ENCODE measurements at places on chromosomes 7 and 10.

GRCh38 chr10:117537436-117537903 is 5.1 kb upstream of the EMX2 start:
- no peak for DNase-seq

DNA sequence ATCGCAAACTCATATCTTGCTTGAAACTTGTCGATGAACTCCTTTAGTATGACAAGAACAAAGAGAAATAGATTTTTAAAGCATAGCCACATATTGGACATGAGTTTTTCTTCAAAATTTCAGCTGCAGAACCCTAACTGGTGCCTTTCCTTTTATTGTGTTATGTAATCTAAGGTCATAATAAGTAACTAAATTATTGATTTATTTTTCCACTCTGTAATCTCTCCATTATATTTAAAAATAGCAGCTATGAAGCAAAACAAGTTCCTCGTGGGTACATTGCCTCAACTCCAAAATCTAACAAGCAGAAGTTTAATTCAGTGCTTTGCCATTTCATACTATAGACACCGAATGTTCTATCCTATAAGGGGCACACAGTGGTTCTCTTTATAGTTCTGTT is 159.2 kb upstream of the PRSS1 start:
- no peak for DNase-seq

DNA sequence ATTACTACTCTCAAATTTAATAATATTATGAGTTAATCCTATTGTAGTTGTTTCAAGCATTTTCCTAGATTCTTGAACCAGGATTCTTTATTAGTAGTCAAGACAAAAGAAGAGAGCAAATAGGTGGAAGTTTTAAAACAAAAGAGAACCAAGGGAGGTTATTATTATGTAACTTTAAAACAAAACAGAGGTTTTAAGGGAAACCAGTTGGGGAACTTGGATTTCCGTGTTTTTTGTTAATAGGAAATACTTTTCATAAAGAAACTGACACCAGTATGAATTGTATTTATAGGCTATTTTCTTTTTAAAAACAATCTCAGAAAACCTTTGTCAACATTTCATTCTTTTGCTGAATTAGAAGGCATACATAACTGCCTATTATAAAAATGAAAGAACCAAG is 183.9 kb downstream of the WNT2 start:
- no peak for DNase-seq

GRCh38 chr7:138834583-138834982 is 36.6 kb upstream of the ATP6V0A4 start:
- no peak for DNase-seq

- no peak for DNase-seq
These were observed 35.3 kb downstream of the NUDCD3 start for GRCh38 chr7:44455155-44455554.

GRCh38 chr7:18426564-18427226 is 68.9 kb upstream of the HDAC9 start:
- DNase-seq = no peak

DNA sequence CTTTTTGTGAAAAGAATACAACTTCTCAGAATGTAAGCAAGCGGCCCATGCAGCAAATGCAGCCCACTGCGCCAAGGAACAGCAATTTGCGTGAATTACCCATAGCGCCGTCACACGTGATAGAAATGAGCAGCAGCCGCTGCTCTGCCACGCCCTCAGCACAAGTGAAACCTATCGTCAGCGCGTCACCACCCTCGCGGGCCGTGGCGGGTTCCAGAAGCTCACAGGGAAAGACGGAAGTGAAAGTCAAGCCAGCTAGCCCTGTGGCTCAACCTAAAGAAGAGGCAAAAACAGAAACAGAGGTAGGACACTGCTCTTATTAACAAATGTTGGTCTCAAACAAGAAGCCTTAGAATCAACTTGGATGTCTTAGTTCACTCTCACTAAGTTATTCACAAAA is 70.5 kb downstream of the SHH start:
- DNase-seq = no peak

GRCh38 chr10:21888959-21889358 is 114.6 kb downstream of the DNAJC1 start:
- no peak for DNase-seq

DNA sequence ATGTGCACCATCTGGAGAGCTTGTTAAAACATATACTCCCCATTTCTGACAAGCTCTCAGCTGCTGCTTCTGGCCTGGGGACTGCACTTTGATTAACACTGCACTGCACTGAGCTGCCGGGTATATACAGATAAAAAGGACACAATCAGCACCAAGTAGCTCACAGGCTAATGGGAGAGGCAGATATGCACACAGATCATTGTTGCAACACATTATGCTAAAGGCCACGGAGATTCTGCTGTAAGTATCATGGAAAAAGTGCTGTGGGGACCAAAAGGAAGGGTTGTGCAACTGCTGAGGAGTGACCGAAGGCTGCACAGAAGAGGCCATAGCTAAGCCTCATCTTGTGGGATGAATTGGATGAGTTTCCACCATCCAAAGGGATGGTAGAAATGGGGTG is 455.2 kb downstream of the SORCS3 start:
- no peak for DNase-seq

GRCh38 chr10:14171336-14171735 is 159.4 kb downstream of the FRMD4A start:
- DNase-seq = no peak

GRCh38 chr10:124461642-124462347 is at the start of gene LHPP:
Gene LHPP, plus strand, starts transcription at chr10:124461823. Its CDS starts 40 bp downstream, at chr10:124461863.
- peak; percentile 90 for DNase-seq

DNA sequence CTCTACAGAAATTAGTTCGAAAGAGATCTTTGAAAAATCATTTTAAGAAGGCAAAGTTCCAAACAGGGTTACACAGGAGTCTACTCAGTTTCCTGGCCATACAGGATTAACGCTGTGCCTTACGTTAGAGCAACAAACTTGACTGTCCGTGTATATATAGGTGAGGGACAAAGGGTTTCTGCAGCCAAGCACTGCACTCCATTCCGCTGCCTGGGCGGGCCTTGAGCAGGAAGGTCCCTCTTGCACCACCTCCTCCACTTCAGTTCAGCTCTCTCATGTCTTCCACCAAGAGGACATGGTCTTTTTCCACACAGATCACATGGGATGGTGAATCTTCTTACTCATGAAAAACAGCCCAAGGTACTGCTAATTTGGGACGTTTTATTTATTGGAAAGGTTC is 43.2 kb downstream of the MCMBP start:
- no peak for DNase-seq

- no peak for DNase-seq
These were observed 2.0 kb downstream of the SAMD9 start for GRCh38 chr7:93115796-93116195.

GRCh38 chr10:79383974-79384606 is 36.8 kb downstream of the PPIF start:
- DNase-seq = peak; percentile 18

DNA sequence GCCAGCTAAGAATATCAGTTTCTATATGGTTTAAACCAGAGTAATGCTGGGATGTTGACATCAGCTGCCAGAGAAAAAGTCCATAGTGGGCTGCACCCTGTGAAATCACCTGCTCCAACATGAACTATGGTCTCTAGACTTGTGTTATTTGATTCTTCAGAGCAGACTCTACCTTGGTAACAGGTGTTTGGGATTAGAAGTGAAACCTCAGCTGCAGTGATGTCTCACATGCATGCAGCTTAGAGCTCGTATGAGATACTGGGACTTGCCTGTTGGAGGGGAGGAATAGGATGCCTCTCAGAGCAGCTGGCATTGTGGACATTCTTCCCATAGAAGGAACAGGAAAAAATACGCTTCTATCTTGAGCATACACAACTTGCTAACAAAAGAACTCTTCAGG is 287.1 kb upstream of the CSTF2T start:
- DNase-seq = peak; percentile 51

DNA sequence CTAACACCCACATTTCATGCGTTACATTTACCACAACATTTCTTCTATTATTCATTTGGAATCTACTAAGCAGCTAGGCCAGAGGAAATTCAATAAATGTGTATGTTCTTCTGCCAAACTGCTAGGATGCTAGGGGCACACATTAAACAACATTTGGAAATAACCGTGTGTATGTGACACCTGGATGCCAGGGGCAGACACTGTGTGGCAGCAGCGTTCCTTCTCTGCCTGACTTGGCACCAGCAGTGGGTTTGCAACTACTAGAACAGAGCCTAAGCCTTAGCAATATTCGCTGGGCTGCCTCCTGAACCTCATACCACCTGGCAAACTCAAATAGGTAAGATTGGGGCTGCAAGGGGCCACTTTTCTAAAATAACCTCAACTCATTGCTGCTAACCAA is 182.1 kb downstream of the CHCHD3 start:
- no peak for DNase-seq

GRCh38 chr10:26653004-26653403 is 44.5 kb upstream of the PDSS1 start:
- no peak for DNase-seq

GRCh38 chr7:2864204-2864985 is 20.3 kb upstream of the GNA12 start:
- DNase-seq = no peak

DNA sequence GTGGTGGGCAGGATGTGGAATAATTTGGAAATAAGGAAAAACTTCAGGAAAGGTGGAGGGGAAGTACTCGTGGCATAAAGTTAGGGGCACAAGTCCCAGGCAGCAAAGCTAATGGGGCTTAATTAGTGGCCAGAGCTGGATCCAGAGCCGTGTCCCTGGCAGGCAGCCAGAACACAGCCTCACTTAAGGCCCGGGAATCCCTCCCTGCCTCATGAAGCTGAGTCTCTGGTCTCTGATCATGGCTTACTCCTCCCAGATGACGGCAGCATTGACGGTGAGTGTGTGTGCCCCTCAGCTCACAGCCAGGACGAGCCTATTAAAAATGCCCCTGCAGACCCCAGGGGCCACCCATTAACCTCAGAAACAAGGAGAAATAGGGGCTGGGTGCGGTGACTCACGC is 48.2 kb upstream of the NPTX2 start:
- no peak for DNase-seq

DNA sequence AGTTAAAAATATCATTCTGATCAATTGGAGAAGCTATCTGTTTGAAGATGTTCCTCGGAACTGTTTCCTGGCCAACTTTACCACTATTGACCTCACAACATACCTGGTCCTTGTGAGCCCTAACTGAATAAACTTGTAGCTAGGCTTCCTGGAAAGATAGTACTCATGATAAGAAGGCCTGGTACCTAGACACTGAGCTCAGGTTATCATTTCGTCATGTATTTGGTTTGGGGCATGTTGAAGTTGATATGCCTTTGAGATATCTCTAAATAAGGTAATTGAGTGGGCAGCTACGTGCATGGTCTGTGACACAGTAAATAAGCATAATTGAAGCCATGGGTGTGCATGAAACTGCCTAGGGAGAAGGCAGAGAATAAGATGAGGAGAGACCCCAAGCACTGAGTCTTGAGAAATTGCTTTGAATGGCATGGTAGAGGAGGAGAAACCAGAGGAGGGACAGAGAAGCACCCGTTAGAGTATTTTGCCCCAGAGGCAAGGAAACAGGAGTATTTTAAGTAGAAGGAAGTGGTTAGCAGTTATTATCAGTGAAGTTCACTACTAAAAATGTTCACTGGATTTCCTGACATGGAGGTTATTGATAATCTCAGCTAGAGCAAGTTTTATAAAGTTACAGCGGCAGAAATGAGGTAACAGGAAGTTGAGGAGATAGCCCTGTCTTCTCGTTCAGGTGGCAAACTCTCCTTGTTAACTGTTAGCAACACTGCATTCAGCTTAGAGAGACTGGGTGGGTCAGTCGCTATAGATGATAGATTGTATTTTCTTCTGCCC is 55.6 kb downstream of the CC2D2B start:
- no peak for DNase-seq

- peak; percentile 67 for DNase-seq
These were observed 1.4 kb downstream of the HPSE2 start for GRCh38 chr10:99234041-99234790.

DNA sequence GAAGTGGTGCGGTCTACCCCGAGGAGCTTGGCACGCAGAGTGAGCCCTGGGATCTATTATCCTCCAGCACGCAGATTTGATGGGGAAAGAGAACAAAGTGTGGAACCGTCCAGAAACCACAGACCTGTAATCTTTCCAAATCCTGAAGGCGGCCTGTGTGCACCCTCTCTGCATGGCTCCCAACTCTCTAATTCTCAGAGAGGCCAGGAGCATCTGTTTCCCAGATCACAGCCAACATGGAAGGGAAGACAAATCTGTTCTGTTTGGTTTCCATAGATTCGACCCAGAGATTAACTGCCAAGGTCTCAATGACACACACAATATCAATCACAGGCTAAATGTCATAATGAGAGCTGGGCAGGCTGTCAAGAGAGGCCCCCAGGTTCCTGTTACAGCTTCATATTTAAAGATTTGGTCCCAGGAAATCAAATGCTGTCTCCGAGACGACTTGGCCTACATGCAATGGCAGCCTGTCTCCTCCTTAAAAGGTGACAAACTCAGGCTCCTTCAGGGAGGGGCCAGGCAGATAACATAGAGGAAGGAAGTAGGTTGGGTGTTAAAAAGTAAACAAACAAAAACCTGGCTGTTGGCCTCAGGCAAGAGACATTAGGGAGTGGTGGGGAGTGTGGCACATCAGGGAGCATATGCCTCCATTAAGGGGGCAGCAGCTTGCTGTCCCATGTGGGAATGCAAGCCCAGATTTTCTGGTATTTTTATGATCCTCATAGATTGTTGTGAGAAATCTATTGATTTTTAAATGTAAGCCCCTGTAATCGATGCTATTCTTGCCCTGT is 48.8 kb upstream of the SAMD8 start:
- DNase-seq = peak; percentile 88

DNA sequence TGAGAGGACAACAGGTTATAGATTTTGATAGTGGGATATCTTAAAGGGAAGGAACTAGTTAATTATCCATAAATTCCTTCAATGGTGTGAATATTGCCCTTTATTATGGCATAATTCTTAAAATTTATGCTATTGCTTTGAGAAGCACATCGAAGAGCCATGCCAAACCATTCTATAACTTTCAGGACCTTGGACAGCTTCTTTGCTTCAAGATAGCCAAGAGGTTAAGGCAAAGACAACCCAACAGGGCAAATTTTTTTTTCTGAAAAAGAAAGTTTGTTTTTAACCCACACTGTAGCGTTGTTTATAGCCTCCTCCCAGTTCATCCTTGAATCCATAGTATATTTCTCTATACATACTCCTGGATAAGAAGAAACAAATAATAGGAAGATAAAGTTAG is 103.2 kb downstream of the NRG3 start:
- DNase-seq = no peak

DNA sequence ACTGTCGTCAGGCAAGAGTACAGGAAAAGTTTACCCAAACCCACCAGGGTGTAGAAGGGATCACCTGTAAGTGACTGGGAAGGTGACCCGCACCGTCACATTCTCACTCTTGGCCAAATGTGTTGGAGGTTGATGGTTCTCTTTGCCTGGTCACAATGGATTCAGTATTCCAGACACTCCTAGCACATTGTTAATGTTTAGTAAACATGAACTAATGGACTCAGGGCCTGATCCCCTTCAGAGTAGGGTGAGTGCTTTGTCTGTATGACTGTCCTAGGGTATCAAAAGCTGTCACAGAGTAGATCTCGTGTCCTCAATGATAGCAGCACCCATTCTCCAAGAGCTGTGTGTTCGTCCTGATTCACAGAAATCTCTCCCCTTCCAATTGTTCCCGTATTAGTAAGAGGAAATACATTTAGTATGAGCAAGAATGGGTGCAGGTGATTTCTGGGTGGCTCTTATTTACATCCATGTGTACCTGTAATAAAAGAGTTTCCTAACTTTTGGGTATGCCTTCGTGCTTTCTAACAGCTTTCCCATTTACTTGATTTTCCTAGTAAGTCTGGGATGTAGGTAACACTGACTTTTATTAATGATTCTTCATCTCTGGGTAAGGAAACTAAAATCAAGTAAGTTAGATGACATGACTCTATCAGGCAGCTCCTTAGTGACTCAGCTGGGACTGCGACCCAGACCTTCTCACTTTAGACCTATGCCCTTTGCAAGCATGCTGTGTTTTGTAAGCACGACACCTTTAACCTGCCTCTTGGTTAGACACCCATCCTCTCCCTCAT is 4.7 kb downstream of the EEPD1 start:
- DNase-seq = no peak

Data from right hindlimb (tissue), 1 donor.